ENCODE measurements at places on chromosomes 3 and 15.

- H3K27me3 ChIP-seq, result peaks cover 2% of the 10 kb centered on the region
- no peak overlapping the region for H3K4me3 ChIP-seq
- DNase-seq, result no peak
- no peak overlapping the region for H3K27ac ChIP-seq
Measured at GRCh38 chr3:69742391-69742790, 3.1 kb downstream of the MITF start.

GRCh38 chr3:104831071-104831470 lies 535.6 kb upstream of the ALCAM start:
- no peak overlapping the region for H3K27ac ChIP-seq
- no peaks in the 10 kb centered on the region for H3K36me3 ChIP-seq
- H3K27me3 ChIP-seq, result no peaks in the 10 kb centered on the region

DNA sequence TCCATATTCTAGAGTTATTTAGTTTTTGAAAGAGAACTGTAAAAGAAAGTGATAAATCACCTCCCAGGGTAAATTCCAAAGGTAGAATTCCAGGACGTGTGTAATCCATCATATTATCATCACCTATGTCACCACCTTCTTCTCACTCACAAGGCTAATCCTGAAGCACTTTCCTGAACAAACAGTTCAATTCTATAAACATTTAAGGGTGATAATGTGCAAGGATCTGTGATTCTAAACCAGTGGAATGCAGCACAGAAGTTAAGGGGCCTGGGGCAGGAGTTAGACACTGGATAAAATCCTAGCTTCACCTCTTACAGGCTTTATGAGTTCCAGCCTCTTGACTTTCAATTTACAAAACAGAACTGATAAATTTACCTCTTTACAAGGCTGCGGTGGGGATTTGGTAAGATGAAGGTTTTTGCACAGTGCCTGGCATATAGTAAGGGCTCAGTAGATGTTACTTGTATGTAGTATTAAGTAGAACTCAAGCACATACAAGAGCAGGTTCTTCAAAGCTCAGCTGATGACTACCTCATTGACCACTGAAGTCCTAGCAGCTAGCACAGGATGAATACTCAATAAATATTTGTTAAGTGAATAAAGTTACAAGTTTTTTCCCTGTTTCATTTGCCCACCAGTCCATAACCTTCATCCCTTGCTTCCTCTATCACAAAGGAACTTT lies 47.3 kb upstream of the CCDC80 start:
- no peak for DNase-seq
- no peaks in the 10 kb centered on the region for H3K4me1 ChIP-seq
- H3K27me3 ChIP-seq, result peaks cover 4% of the 10 kb centered on the region
- H3K4me3 ChIP-seq, result no peak overlapping the region
- no peak overlapping the region for H3K27ac ChIP-seq
- no peaks in the 10 kb centered on the region for H3K36me3 ChIP-seq

GRCh38 chr3:24683090-24683489 lies 188.4 kb upstream of the THRB start:
- no peaks in the 10 kb centered on the region for H3K36me3 ChIP-seq
- peaks cover 5% of the 10 kb centered on the region for H3K27me3 ChIP-seq
- H3K4me3 ChIP-seq, result no peak overlapping the region
- H3K27ac ChIP-seq, result no peak overlapping the region
- no peak for DNase-seq

DNA sequence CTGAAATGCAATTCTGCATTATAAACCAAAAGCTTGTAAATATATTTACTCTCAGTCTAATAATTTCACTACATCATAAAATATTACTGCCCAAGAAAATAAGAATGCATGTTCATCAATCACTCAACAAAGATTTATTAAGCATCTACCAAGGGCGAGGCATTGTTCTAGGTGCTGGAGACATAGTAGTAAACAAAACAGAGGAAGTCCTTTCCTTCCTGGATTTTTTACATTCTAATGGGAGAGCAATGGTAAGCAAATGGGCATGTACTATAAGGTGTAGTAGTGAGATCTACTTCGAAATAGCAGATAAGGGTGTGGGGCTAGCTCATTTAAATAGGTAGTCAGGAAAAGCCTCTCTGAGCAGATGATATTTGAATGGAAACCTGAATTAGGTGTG lies 10.8 kb upstream of the ZFYVE19 start:
- no peak for DNase-seq
- H3K27ac ChIP-seq, result no peak overlapping the region
- H3K36me3 ChIP-seq, result no peaks in the 10 kb centered on the region
- H3K27me3 ChIP-seq, result no peaks in the 10 kb centered on the region
- H3K4me3 ChIP-seq, result no peak overlapping the region

DNA sequence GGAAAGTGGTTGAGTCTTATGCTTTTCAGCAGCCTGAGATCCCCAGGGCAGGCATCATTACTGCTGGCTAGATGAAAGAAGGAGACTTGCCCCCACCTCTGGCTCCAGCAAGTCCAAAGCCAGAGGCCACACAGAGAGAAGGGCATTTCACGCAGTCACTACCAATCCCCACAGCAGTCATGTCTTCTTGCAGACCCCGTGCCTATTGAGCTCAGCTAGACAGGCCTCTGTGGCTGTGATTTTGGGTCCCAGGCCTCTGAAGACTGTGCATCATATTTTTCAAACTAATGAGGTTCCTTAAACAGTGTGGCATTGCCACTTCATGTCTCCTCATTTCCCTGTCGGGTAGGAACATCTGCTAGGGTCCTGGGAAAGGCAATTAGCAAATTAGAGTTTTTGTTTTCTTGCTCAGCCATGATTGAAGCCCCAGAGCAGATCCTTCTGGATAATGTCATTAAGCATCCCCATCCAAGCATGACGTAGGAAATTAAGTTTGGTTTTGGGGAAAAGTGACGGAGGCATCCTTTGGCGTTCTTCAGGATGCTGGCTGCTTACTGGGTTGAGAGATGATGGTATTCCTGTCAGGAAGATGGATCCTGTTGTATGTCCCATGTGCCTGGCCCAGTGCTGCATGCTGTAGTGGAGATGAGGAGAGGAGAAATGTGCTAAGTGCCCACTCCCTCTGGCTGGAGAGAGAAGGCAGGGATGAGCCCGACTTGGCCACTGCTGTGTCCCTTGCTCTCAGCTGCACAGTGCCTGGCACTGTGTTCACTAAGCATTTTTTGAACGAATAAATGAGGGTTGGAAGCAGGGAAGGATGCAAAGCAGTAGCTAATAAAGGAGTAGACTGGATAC lies 7.0 kb downstream of the SPSB4 start:
- peaks cover 3% of the 10 kb centered on the region for H3K27me3 ChIP-seq
- peaks cover 21% of the 10 kb centered on the region for H3K4me1 ChIP-seq
- DNase-seq, result no peak
- H3K27ac ChIP-seq, result no peak overlapping the region
- peaks cover 10% of the 10 kb centered on the region for H3K36me3 ChIP-seq
- no peak overlapping the region for H3K4me3 ChIP-seq

GRCh38 chr3:8371960-8372463 lies 129.6 kb upstream of the LMCD1 start:
- no peaks in the 10 kb centered on the region for H3K36me3 ChIP-seq
- peaks cover 6% of the 10 kb centered on the region for H3K4me1 ChIP-seq
- no peak overlapping the region for H3K4me3 ChIP-seq
- no peaks in the 10 kb centered on the region for H3K27me3 ChIP-seq

DNA sequence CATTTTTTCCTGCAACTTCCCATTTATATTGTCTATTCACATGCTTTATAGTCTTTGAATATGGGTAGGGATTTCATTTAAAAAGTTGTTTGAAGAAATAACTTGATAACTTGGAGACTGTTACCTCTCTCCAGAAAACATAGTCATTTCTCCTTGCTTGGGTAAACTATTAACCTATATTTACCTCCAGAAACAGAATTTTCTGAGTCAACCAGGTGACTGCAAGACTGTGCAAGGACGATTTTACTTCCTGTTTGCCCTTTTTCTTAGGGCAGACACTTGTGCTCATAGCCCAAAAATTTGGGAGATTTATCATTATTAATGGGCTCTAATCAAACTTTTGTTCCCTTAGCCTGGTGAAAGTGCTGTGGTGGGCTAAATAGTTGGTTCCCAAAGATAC lies 14.3 kb upstream of the MOBP start:
- H3K27me3 ChIP-seq, result peaks cover 10% of the 10 kb centered on the region
- no peak overlapping the region for H3K27ac ChIP-seq
- DNase-seq, result no peak
- no peaks in the 10 kb centered on the region for H3K4me1 ChIP-seq
- no peaks in the 10 kb centered on the region for H3K36me3 ChIP-seq
- no peak overlapping the region for H3K4me3 ChIP-seq
